Fibroblast of skin of right quadriceps (primary cell): ENCODE measurements at places on chromosomes 2 and 18.

DNA sequence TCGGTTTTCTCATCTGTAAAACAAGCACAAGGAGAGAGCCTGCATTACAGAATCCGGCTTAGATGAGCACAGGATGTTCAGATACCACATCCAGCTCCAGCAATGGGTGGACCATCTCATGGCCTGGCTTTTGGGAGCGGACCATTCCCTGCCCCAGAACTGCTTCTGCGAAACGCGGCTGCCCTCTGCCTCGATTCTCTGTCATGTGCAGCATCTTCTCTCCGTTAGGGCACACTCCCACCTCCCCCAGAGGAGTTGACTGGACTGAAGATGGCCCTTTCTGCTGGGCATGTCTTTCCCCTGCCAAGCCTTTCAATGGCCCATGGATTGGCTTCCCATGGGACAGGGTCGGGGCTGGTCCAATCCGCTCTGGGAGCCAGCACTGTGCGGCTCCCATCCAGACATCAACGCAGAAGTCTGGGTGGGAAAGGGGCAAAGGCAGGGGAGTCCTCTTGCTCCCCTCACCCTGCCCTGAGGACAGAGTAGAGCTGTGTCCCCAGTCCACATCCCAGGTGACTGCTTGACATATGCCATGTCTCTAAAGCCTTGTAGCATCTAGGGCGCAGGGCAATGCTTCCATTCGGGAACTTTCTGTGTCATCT lies 14.3 kb upstream of the FAHD2A start:
- no peak for DNase-seq

DNA sequence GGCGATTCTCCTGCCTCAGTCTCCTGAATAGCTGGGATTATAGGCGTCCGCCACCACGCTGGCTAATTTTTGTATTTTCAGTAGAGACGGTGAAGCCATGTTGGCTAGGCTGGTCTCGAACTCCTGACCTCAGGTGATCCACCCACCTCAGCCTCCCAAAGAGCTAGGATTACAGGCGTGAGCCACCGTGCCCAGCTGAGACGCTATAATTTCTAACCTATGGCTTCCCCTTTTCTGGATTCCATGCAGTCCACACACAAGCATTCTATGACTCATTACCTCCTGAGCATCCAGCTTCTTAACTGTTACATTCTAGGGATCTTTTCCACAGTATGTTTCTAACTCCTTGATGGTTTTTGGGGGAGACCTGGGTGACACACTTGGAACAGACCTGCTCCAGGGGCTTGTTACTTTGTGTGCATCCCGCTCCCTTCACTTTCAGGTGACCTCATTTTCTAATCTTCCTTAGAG lies 11.8 kb upstream of the KCMF1 start:
- peak; percentile 85 for DNase-seq

DNA sequence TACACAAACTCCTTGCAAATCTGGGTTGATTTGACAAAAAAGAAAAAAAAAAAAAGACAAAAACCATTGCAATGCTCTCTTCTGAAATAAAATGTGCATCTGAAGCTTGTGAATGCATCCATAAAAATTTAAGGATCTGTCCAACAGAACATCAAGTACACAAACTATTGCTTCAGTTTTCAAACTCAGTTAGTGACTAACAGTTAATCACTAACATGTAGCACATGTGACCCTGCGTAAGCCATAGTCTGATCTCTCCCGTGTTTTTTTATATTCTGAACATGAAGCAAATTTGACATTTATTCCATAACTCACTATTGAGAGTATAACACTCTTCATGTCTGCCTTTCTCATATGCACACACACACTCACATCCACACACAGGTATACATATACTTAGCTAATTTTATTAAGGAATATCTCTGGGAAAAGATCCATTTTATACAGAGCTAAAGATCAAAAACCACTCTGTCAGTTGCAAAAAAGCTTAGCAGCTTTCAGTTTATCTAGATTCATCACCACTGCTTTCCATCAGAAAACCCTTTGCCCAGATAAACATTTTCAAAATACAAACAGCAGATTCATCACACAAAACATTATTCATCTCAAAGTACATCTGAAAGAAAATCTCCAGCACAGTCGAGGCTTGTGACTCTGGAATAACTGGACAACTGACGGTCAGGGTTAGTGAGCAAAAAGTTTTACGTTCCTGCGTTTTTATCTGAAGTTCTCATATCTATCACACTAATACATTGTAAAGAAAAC lies 1000.4 kb upstream of the ACVR2A start:
- peak; percentile 6 for DNase-seq

DNA sequence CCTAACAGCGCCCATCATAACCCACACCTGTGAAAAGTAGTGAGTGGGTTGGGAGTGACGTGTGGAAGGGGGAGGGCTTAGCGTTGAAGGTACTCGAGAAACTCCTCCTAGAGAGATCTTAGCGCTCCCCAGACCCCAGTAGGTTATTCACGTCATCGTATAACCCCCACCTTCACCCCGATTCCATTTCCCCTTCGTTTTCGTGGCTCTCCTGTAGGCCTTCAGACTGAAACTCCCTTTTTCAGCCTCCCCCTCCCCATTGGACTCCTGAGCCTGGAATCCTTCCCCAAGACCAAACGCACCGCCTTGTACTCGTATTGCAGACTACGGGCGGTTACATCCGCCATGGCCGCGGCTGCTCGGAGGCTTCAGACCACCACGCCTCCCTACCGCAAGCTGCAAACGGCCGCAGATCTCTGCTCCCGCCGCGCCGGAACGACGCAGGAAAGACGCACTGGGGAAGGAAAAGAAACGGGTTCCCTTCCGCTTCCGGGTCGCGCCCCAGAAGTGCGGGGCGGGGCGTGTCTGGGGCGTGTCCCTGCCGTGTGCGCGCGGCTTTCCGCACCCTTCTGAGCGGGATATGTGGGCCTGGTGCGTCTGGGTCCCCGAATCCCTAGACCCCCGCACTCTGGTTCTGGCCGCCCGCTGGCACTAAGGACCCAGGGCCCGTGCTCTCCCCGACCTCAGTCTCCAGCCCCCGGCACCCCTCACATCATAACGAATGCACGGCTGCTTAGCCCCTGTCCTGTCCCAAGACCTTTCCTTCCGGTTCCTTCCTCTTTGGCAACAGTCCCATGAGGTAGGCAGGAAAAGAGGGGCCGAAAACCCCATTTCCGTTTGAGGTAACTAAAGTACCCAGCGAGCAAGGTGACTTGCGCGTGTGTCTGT lies at the start of gene SNRNP200:
Gene SNRNP200, minus strand, starts transcription at position 456 of the 888 bp plus-strand sequence. Its CDS starts 109 bp downstream, at position 347.
- DNase-seq: peak; percentile 84

DNA sequence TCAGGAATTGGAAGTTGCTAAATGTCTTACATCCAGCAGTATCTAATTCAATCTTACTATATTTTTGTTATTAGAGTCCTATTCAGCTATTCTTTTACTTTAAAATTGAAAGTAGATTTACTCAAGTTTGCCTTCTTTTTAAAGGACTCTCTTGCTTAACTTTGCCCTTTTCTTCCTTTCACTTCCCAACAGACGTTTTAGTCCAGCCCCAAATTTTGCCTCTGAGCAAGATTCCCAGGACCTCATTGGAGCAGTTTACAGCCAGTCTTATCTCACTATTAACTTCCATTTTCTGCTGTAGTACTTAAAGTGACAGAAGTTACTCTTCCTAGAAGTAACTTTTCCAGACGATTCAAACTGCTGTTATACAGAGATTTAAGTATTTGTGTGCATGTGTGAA lies 1.7 kb upstream of the PRKD3 start:
- DNase-seq: peak; percentile 73

DNA sequence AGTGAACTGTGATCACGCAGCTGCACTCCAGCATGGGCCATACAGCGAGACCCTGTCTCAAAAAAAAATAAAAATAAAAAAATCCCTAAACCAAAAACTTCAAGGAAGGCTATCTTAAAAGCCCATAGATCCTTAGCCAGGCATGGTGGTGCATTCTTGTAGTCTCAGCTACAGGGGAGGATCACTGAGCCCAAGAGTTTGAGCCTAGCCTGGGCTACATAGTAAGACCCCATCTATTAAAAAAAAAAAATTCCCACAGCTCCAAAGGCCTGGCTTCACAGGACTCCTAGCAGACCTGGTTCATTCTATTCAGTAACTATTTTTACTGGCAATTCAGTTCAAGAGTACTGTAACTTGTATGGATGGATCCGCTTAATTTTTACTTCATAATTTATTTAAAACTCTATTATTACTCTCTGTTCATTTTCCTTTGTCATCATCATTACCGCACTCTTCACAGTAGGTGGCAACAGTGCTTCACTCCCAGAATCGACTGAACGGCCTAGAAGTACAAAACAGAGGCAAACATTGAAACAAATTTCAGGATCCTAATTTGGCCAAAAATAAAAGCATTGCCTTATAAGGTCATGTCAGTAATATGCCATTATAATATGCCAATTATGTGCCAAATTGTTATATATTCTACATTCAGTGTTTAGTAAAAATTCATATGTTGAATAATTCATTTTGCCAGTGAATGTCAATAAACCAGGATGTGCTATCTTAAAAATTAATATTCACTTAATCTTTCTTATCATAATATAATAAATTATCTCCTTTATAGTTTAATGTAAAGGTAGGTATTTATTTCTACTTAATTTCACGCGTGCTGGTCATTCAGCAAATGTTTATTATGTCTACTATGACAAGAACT lies 14.3 kb upstream of the STAM2 start:
- DNase-seq: peak; percentile 77

DNA sequence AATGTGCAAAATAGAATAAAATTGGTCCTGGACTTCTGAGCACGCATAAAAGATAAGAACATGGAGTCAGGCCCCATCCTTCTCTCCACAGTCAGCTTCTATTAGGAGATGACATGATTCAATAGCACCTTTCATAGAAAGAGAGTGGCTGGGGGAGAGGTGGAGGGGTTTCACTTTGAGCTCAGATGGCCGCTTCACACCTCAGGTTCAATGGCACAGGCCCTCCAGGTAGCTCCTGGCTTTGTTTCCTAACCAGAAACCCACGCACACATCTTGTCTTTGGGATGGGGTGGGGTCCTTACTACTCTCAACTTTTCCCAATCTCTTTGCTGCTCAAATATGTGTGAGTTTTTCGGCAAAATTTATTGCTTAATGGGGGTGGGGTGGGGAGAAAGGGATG lies 332.3 kb downstream of the CLIP4 start:
- no peak for DNase-seq

DNA sequence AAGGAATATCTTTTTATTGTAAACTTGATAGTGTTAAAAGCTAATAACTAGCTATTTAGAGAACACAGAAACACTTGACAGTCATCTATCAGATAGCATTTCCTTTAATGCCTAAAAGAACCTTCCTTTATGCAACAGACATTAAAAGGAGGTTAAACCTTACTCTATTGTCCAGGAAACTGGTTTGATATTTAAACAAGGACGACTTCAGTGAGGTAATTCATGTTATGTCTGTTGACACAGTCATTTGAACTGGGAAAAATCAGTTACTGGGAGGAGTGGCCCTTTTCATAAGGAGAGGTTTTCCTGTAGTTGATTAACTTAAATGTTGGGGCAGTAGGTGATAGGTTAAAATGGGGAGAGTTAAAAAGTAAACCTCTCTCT lies 6.7 kb downstream of the TGIF1 start:
- no peak for DNase-seq

GRCh38 chr2:33284287-33284686 lies 192.2 kb upstream of the RASGRP3 start:
- DNase-seq: no peak

DNA sequence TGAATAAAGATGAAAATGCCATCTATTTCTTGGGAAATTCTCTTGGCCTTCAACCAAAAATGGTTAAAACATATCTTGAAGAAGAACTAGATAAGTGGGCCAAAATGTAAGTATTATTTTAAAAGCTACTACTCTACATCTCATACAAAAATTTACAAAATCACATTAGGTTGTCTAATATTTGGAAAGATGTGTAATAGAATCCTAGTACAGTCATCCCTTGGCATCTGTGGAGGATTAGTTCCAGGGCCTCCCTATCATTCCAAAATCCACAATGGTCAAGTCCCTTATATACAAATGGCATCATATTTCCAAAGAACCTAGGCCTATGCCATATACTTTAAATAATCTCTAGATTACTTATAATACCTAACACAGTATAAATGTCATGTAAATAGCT lies 41.2 kb downstream of the KYNU start:
- peak; percentile 16 for DNase-seq

- peak; percentile 82 for DNase-seq
Measured at GRCh38 chr2:46748735-46749531, 166.7 kb downstream of the MCFD2 start.

DNA sequence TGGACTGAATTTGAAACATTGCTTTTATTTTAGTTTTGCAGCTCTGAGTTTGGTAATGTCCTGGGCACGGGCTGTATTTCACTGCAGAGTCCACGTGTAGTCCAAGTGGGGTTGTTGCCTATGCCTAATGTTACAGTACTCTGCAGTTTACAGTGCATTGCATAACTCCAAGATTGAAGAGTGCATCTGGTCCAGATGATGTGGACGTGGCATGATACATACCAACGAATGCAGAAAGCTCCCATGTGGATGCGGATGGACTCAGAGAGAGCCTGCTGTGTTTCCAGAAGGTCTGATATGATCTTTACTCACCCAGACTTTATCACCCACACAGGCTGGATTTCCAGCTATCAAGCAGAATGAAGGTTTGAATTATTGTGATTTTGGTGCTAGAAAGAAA lies 44.4 kb upstream of the CCDC68 start:
- peak; percentile 31 for DNase-seq

DNA sequence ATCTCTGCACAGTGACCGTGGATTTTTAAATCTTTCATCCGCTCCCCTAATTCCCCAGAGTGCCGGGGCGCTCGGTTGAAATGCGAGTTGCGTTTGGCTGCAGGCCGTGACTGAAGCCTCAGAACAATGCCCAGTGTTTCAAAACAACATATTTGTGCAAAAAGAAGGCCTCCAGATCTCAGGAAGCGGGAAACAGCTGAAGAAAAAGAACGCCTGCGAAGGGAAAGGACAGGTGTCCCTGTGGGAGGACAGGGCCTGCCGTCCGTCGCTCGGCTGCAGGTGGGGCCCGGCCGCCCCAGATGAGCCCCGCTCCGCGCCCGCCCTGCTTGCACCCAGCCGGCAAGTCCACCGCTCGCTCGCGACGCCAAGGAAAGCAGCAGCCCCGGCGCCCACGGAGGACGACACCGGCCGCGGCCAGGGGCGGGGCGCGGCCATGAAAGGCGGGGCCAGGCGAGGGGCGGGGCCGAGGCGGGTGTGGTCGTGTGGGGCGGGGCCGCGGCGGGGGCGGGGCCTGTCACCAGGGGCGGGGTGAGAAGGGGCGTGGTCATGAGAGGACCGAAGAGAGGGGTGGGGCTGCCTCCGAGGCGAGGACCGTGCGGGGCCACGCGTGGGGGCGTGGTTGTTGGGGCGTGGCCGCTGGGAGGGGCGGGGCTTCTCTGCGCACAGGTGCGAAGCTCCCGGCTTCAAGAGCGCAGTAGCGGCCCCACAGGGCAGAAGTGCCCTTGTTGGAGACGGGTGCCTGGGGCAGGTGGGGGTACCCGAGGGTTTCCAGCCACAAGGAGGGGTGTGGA lies 17.6 kb upstream of the BOK start:
- DNase-seq: peak; percentile 40

DNA sequence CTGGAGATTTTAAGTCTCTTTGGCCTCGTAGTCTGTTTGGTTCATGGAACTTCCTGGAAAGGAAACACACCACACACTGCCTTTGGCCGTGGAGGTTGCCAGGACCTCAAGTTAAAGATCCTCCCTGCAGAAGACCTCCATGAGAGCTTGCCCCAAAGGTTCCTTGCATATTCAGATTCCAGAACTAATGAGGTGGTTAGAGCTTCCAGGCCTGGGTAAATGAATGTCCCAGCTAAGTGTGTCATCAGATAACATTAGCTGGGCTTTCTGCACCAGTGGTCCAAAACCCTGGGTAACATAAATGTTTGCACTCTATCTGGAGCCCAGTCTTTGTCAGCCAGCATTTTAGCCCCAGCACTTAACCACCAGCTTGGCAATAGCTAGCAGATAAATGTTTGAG lies 122.1 kb upstream of the EML6 start:
- no peak for DNase-seq

GRCh38 chr2:139369423-139370409 lies 589.5 kb upstream of the NXPH2 start:
- DNase-seq: no peak
